ENCODE measurements at places on chromosomes 1 and 21.

GRCh38 chr1:90190523-90190922, 195.6 kb downstream of the ZNF326 start:
- DNase-seq, result no peak

DNA sequence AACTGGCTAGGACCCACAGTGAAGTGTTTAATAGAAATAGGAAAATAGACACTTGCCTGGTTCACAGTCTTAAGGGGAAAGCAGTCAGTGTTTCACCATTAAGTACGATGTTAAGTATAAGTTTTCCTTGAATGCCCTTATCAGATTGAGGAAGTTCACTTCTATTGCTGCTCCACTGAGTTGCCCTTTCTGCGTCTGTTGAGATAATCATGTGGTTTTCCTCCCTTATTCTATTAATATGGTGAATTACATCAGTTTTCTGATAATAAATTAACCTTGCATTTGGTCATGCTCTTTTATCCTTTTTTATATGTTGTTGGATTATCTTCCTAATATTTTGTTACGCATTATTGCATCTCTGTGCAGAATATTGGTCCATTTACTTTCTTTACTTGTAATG, 21.4 kb downstream of the UTS2 start:
- no peak for DNase-seq

- DNase-seq, result no peak
These were observed 286.7 kb downstream of the LMX1A start for GRCh38 chr1:165069829-165070228.

DNA sequence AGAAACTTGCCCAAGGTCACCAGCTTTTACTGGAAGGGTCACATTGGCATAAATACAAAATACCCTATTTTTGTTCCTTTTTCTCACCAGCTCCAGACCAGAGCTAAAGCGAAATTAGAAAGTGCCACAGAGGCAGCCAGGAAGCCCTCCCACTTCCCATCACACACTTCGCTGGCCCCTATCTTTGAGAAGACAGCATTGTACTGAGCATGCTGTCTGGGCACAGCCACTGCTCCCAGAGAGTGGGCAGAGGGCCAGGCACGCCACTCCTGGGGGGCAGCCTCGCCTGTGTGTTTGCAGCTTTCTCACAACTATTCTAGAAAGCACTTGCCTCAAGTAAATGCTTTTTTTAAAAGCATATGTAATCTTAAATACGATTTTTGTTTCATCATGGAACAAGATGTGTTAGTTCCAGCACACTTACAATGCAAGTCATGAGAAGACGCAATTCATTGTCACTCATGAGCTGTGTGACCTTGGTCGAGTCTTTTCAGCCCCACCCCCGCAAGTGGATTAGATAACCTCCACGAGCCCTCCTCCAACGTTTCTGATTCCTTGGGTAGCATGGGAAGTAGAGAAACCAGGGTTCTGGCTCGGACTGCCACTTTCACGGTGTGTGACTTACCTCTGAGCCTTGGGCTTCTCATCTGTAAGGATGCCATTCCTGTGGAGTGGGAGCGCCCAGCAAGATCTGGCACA, 25.7 kb upstream of the EPHA8 start:
- no peak for DNase-seq

- DNase-seq, result no peak
These were observed 8.7 kb downstream of the FAM131C start for GRCh38 chr1:16064536-16065268.

DNA sequence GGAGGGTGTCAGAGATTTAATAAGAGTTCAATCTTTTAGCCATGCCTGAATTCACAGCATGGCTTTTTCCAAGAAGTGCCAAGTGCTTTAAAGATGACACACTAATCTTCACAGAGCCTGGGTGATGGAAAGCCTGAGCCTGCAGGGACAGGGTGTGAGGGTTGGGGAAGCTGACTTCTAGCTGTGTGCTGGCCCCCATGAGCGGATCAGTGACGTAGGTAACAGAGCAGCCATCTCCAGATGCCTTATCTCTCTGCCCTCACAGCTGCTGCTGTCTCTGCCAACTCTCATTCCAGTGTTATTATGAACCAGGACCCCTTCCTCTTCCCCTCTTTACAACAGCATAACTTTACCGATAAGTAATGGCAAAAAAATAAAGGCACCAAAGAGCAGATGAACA, 30.6 kb downstream of the FAM78B start:
- DNase-seq, result no peak

All from stimulated activated CD8-positive, alpha-beta memory T cell treated with anti-CD3 and anti-CD28 coated beads, Interleukin-4, amount 100 ng/mL, for 24 hours (primary cell).